NCI-H2081 treated with DMSO at 0.1 percent for 48 hours (cell line): ENCODE measurements at places on chromosomes 12 and 14.

DNA sequence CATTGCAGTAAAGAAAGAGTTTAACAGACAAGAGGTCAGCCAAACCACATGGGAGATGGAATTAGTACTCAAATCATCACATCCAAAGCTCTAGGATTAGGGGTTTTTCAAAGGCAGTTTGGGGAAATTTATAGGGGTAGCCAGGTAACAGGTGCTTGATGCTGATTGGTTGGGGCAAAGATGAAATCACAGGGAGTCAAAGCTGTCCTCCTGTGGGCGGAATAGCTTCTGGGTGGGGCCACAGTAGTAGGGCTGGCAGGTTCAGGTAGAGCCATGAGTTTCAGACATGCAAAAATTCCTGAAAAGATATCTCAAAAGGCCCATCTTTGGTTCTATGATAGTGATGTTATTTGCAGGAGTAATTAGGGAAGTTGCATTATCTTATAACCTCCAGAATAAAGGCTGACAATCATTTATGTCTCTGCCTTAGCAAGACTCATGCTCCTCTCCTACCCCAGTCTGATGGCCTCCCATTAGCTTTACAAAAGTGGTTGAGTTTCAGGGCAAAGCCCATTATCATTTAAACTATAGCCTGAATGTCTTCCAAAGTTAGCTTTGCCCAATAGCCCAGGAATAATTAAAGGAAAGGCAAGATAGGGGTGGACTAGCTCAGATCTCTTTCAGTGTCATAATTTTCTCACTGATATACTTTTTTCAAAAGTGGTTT is 42.1 kb upstream of the CNTN1 start:
- no peak for DNase-seq

GRCh38 chr12:68036642-68037041 is 47.4 kb downstream of the IFNG-AS1 start:
- DNase-seq, result no peak

- DNase-seq, result no peak
Measured at GRCh38 chr14:60647081-60647836, 2.0 kb downstream of the SIX1 start.

GRCh38 chr12:100576331-100577036 is 3.0 kb downstream of the GAS2L3 start:
- DNase-seq, result no peak

DNA sequence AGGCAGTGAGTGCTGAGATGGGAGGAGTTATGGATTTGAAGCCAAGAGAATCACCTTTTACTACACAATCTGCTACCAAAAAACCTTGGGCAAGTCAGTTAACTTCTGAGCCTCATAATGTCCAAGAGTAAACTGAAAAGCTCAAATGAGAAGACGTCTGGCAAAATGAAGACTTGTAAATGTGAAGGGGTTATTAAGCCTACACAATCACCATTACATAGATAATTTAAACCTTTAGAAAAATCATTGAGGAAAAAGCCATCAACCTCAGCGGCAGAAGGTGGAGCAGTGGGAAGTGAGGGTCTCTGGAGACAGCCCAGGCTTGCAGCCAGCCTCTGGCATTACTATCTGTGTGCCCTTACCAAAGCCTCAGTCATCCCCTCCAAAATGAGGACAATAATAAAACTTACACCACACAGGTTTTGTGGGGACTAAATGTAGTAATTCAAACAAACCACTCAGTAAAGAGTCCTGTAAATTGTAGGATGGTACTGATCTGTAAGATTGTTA is 50.5 kb upstream of the CCDC175 start:
- DNase-seq, result no peak

GRCh38 chr14:37056473-37056872 is 115.9 kb downstream of the SLC25A21 start:
- no peak for DNase-seq

GRCh38 chr12:110149086-110149660 is 25.0 kb downstream of the IFT81 start:
- no peak for DNase-seq

GRCh38 chr12:40325349-40325960 is 100.7 kb downstream of the LRRK2 start:
- peak; percentile 80 for DNase-seq

DNA sequence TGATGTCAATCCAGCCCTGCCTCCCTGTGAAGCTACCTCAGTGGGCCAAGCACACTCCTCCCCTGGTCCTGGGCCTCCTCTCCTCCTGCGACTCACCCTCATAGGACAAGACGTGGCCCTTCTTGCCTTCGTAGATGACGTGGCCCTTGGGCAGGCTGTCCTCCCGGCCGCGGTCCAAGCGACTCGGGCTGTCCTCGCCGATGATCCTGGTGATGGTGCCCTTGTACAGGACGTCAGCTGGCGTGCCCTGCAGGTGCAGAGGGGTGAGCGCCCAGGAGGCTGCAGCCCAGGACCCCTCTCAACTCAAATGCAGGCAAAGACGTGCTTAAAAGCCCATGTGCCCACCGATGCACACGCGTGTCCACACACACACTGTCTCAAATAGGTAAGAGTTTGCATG is 55.6 kb downstream of the RFLNA start:
- no peak for DNase-seq

GRCh38 chr14:51607711-51608110 is 44.0 kb upstream of the FRMD6 start:
- DNase-seq, result no peak

DNA sequence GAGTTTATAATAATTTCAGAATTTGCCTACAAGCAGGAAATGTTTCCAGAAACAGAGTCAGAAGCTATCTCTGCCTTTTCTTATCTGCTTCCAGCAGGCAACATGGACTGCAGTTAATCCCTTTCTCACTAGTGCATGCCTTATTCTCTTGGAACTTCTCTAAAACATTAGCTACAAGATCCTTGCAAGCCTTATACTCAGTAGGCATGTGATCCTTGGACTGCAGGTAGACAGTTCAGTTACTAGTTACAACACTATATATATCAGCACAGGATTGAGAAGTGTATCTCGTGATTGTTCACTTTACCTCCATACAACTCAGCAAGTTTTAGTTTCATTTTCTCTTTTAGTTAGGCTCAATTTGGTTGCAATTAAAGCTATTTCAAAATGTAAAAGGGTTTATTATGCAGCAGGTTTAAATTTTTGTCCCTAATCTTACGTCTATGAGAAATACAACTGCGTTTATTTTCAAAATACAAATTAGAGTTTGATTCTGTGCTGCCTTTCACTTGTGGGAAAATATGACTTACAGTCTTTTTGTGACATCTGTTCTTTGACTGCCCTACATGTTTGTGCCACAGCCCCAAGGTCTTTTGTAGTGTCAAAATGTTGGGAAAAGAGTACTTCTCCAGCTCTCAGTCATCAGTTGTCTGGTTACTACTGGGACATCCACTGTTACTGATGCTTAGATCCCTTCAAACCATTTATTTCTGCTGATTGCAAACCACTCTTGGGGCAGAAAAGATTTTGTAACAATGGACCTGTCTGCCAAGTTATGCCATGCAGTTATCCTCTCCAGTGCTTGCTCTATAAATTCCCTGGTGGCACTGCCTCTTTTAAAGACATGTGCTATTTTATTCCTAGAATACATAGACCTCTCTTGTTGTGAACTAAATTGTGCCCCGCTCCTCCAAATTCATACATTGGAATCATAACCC is 709.0 kb upstream of the FOXG1 start:
- DNase-seq, result no peak
